Stomach (tissue), 19 donors: ENCODE measurements at places on chromosomes 2 and 18.

DNA sequence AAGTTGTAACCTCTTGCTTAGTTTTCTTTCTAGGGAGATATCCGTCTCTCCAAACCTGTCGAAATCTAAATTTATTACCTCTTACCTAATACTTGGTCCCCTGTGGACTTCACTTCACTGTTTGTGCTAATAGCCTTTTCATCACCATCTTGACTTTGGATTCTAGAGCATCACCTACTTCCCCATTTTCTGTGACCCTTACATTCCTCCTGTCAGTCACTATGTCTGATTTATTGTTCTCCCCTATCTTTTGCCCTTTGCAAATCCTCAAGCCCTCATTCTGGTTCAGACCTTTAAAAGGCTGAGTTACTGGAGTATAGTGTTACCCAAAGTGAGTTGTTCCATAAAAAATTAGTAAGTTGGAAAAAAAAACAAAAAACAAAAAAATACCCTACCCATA, 7.5 kb downstream of the MYO1B start:
- no peak for DNase-seq

GRCh38 chr18:4453567-4453873, 1.6 kb downstream of the DLGAP1 start:
- no peak for DNase-seq

- peak; percentile 56 for DNase-seq
Observed at GRCh38 chr2:75465317-75465984, 95.3 kb downstream of the EVA1A start.

DNA sequence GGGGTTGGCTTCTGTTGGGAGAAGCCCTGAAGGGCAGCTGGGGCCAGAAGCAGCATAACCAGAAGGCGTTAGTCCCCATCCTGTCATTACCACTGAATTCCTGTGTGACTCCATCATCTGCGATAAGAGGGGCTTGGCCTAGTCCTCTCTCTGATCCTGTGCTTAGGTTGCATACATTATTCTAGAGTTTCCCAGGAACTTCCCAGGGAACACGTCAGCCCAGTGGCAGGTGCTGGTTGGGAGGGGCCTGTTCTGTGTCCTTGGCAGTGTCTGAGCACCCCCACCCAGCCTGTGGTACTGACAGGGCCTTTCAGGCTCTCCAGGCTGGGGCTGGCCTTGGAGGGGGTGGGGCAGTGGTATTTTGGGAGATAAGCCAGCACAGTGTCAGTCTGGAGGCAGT, 4.5 kb upstream of the TOGARAM2 start:
- DNase-seq: peak; percentile 64

GRCh38 chr2:165499131-165499530, 29.6 kb downstream of the CSRNP3 start:
- DNase-seq: no peak

DNA sequence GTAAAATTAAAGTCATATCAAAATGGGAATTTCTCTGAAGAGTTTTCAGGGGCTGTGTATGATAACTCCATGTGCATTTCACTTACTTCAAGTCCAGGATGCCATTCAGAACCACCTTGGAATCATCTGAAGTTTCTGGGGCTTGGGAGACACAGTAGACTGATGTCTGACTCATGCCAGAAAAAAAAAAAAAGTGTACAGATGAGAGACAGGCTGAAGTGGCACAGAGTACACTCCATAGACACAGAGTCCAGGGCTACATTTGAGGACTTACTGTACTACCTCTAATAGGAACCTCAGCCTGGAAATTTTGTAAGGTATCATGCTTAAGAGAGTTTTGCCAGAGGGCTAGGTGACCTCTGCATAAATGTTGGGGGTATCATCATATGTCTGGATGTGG, 92.0 kb downstream of the SS18 start:
- no peak for DNase-seq

DNA sequence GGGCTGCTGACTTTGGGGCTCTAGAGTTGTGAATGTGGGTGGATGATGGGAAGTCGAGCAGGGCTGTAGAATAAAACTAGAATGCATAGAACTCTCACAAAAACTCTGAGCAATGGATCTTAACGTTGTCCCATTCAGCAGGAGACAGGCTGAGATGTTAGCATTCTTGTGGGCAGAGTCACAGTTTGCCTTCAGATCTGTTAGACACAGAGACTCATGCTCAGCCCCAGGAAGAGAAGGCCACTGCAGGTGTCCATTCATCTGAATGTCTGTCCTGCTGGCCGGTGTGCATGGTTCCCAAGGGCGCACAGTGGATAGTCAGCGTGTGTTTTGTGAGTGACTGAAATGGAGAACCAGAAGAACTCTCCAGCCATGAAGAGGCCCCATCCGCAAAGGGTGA, 111.3 kb downstream of the TSN start:
- no peak for DNase-seq

- no peak for DNase-seq
Observed at GRCh38 chr2:215856080-215856479, 157.3 kb downstream of the MREG start.

GRCh38 chr18:34050661-34051060, 174.1 kb downstream of the NOL4 start:
- no peak for DNase-seq
